ENCODE measurements at places on chromosomes 5 and 9.

DNA sequence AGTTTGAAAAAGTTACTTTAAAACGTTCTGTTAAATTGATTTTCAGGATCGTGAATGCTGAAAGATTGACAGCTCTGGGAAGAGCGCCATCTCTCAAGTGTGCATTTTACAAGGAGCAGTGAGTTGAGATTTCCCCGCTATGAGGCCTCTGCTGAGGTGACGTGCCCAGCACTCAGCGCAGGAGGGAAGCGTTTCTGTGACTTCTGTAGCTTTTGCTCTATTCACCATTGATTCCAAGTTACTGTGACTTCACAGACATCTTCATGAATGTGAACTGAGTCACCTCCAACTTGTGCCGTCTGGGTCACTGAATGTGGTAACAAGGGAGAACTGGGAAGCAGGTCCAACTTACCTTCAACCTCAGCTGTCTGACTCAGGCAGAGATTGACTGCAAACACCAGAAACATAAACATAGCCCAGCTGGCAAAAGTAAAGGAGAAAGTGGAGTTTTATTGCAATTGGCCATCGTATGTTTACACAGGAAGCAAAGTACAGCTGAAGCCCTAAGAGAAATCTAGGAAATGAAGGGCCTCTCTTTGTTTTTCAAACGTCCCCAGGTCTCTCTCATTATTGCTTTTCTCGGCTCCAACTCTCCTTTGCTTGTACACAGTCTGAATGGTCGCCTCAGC lies 428.8 kb upstream of the CLINT1 start:
- no peak for ATAC-seq

GRCh38 chr9:134360897-134361296 lies 34.6 kb downstream of the RXRA start:
- no peak for ATAC-seq

DNA sequence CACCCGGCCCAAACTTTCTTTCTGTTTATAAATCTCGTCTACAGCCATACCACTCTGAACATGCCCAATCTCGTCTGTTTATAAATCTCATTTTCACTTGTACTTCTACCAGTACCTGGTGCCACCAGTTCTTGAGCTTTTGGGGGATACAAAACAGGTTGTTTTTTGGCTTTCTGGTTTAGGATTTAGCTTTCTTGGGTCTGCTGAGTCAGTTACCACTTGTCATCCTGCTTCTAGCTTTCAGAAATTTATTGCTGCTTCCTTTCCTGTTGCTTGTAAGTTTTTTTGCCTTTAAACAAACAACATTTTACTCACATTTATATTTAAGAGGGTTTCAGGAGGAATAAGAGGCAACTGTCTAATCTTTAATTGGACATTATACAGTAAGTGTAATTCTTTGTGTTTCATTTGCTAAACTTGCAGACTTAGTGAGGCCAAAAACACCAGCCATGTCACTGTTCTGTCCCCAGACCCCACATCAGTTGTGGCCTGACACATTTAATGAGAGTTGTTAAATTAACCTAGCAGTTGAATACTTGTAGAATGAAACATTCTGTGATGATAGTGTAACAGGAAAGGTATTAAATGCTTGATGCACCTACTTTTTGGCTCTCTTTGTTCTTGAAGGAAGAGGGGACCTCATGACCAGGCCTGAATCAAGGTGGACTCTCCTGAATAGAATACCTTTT lies 11.8 kb downstream of the NDFIP1 start:
- ATAC-seq: no peak

- no peak for ATAC-seq
These were observed 327.0 kb downstream of the DMRTA1 start for GRCh38 chr9:22773501-22774220.

DNA sequence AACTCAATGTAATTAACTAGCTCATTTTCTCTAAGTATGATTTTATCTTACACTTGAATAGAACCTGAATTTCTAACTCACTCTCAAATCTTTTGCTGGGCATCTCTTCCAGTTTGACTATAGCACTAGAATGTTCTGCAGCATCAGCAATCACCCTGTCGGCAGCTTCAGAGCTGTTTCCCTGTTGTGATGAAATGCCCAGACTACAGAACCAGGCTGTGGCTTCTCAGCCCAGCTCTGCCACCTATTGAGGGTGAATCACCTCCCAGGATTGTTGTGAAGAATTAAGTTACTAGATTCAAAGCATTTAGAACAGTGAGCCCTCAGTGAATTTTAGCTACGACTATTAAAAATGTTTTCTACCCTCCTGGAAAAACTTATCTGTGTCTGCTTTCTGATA lies 90.4 kb upstream of the ANKRD55 start:
- ATAC-seq: no peak

- ATAC-seq: no peak
These were observed 6.6 kb upstream of the PTPN3 start for GRCh38 chr9:109504689-109505088.

- peak; percentile 66 for ATAC-seq
These were observed 313.8 kb downstream of the ENC1 start for GRCh38 chr5:74326571-74327338.

- no peak for ATAC-seq
These were observed 609.5 kb upstream of the NUDT12 start for GRCh38 chr5:104171958-104172690.

DNA sequence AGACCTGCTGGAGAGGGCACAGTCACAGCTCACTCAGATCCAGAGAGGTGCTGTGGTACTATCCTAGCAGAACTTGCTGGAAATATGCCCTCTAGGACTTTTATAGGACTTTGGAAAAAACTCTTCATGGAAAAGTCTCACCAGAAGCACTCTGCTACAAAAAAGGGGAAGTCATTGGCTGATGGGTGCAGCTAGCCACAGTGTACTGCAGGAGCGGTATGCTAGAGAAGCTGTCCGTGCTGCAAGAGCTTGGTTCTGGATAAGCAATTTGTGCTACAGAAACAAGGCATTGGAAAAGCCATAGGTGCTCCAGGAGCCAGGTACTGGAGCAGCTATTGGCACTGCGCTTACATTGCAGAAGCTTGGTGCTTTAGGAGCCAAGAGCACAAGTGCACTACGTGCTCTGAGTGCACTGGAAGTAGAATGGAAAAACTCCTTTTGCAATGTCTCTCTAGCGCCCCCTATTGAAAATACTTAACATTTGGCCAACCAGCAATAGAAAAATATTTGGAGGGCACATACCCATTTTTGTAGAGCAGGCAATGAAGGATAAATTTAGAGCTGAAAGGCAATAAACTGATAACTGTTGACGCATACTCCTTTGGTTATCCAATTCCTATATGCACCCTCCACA lies 83.4 kb downstream of the MEGF10 start:
- no peak for ATAC-seq

- no peak for ATAC-seq
These were observed 13.6 kb upstream of the GPX3 start for GRCh38 chr5:151006704-151007334.

DNA sequence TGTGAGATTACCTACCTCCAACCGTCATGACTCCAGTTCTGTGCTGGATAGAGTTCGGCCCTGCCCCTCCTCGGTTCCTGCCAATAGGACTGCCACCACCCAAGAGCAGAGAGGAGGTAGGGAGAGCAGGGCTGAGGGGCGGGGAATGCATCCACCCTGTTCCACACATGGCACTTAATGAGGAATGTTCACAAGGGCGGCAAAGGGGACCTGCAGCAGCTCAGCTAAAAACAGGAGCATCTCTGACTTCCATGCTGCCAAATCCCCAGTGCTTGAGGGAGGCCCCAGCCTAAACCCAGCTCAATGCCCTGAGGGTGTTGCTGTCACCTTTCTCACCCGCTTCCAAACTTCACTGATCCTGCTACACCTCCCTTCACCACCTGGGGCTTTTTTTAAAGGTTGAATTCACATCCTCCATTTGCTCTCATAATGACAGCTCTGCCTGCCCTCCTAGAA lies 7.8 kb upstream of the DELE1 start:
- no peak for ATAC-seq

- no peak for ATAC-seq
These were observed 13.4 kb upstream of the RAD23B start for GRCh38 chr9:107269681-107270080.

- ATAC-seq: no peak
These were observed 311.5 kb upstream of the TARS1 start for GRCh38 chr5:33129309-33129708.

DNA sequence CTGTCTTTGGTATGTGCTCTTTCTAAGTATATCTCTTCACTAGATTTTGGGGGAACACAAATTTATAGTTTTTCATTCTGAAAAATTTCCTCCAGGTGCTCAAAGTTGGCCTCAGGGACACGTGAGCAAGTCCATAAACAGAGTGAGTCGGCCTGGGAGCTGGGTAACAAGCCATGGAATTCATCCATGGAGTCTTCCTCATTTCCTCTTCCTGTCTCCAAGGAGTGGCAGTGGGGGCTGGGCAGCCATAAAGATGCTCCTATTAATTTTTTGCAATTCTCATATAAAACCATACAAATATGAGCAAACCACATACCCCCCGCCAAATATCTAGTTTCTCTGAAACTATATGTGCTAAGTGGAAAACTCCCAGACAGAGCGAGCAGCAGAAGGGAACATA lies 136.6 kb upstream of the OTULINL start:
- no peak for ATAC-seq

DNA sequence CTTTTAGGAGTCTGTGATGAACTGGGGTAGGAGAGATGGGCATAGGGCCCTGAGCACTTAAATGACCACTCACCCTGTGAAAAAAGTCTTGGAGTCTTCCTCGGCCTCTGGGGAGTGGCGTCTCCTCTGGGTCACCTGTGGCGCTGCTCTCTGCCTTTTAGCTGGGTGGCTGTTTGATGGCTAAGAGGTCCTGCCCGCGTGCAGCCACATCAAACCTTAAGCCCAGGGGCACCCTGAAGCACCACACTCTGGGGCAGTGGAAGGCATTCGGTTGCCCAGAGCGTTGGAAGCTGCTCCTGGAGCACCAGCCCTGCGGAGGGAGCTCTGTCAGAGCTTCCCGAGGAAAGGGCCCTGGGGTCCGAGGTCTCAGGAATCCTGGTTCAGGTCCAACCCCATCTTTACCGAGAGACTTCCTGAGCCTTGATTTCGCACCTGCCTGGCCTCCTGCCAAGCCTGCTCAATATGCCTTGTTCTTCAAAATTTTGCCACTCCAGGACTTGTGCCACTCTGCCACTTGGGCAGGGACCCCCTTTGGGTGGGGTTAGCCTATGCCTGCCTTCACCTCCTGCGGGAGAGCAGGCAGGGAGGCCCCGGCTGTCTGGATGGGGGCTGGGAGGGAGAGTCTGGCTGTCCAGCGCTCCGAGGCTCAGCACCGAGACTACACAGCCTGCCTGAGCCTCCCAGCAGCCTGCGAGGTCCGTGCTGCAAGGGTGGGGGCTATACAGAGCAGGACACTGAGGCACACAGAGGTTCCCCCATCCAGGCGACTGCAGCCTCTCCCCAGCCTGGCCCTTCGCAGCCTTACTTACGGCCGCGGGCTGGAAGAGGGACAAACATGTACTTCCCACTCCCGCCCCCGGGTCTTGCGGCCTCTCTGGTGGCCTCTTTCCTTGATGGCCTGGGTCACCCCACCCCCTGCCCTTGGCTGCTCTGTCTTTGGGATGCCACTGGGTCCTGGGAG lies 63.4 kb upstream of the RNU6ATAC start:
- ATAC-seq: no peak

GRCh38 chr5:81251922-81252321 lies 18.8 kb downstream of the CKMT2 start:
- ATAC-seq: no peak

DNA sequence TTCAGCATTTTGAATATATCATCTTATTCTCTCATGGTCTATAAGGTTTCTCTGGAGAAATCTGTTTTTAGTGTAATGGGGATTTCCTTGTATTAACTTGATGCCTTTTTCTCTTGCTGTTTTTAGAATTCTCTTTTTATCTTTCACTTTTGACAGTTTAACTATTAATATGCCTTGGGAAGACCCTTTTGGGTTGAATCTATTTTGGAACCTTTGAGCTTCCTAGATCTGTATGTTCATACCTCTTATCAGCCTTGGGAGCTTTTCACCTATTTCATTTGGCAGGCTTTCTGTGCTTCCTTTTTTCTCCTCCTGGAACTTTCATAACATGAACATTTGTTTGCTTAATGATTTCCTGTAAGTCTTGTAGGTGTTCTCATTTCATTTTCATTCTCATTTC lies 22.2 kb downstream of the RCL1 start:
- no peak for ATAC-seq

- no peak for ATAC-seq
These were observed 42.2 kb downstream of the MED27 start for GRCh38 chr9:132037458-132037857.

DNA sequence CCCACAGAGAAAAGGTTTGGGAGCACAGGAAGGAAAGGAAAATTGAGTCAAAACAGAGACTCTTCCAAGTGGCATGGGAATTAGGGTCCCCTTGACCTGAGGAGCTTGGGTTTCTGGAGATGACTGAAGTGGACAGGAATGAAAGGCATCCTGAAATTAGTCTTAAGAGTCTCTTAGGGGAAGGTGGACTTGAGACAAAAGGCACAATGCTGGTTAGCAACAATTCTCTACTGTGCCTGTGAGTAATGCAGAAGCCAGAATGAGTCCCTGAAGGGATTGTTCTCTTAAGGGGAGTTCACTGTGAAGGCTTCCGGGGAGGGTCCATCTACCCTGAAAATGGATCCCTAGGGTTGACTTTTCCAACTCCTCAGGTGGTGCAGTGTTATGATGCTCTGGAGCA lies 58.4 kb upstream of the FOXE1 start:
- ATAC-seq: no peak

GRCh38 chr5:149411738-149412519 lies 32.8 kb upstream of the IL17B start:
- ATAC-seq: no peak

- no peak for ATAC-seq
These were observed 63.5 kb upstream of the CCL21 start for GRCh38 chr9:34773306-34773910.

DNA sequence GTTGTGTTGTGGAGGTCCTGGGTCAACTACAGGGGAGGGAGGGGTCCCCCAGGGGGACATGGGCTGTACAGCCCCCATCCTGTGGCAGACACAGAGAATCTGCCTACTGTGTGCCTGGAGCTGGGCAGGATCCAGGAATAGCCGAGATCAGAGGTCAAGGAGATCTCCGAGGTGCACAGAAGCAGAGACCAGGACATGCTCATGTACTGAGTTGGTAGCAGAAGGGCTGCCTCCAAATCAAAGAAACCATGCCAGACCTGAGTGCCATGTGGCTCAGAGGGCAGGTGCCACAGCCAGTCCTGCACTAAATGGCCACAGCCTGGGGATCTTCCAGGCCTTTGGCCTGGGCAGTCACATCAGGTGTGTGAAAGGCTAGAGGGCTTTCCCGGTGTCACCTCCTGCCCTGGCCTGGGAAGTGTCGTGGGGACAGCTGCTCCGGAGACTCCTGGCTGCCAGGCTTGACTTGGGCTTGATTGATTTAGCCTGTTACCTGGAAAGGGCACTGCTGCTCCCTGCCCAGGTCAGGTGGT lies 27.8 kb downstream of the GSN start:
- ATAC-seq: no peak

DNA sequence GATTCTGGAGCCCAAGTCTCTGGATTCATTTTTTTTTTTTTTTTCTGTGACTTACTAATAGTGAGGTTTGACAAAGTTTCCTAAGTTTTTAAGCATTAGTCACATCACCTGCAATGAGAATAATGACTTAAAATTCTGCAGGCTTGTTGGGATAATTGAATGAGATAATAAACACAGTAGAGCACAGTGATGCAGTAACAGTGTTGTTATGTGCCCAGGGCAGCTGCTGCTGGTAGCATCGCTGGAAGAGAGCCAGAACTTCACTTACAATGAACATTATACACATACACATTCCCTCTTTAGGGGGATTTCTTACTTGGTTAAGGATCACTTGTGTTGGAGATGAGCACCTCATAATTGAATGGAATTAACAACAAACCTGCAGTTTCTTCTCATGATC lies 78.9 kb downstream of the ALDH7A1 start:
- no peak for ATAC-seq
